ENCODE measurements at places on chromosomes 4 and X. TPM values are rescaled to one million over a fixed set of nuclear protein-coding genes. Genes with fewer than 3 reads are reported as not detected.

SYP gene
- not detected for polyA plus RNA-seq

P2RY8 gene
- 119 TPM for polyA plus RNA-seq

P2RY4 gene
- not detected for polyA plus RNA-seq

TEX11 gene
- not detected for polyA plus RNA-seq

TMPRSS11D gene
- not detected for polyA plus RNA-seq

RS1 gene
- not detected for polyA plus RNA-seq

DNA sequence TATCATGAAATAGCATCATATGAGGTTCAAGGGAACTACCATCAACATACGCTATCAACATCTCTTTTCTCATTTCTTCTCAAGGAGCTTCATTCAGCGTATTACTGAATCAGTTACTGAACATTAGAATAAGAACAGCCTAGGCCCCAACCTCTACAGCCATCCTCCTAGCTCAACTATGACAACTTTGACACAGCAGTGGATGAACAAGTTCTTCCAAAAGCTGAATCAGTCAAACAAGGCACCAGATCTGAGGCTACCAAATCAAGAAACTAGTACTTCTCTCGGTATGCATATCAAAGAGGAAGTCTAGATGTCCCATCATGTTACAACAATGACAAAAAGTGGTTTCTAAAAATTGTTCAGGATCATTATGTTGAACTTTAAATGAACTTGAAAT is 57.4 kb downstream of the GATB start:
- H3K36me3 ChIP-seq, result peaks cover 25% of the 10 kb centered on the region
- H3K4me1 ChIP-seq, result no peaks in the 10 kb centered on the region
- no peak overlapping the region for H3K27ac ChIP-seq
- H3K27me3 ChIP-seq, result no peaks in the 10 kb centered on the region
- no peak overlapping the region for H3K4me3 ChIP-seq
- DNase-seq, result no peak

- no peaks in the 10 kb centered on the region for H3K4me1 ChIP-seq
- no peaks in the 10 kb centered on the region for H3K36me3 ChIP-seq
- no peak for DNase-seq
- H3K27me3 ChIP-seq, result no peaks in the 10 kb centered on the region
Observed at GRCh38 chr4:155738548-155738947, 20.3 kb upstream of the GUCY1B1 start.

DNA sequence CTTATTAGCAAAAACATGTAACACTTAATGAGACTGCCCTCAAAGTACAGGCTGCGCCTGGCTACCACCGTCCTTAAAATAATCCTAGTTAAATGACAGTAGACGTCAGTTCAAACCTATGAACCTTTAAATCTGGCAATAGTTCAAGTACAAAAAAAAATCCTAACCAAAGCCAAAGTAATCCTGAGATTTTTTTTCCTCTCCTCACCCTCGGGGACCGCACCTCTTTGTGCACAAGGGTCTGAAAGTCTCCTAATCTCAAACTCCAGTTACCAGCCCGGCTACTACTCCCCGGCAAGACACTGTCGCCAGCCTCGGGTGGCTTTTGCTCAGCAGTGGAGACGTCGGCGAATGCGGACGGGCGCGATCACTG is 439 bp downstream of the SEC31A start:
- DNase-seq, result no peak
- peaks cover 6% of the 10 kb centered on the region for H3K36me3 ChIP-seq
- peaks cover 19% of the 10 kb centered on the region for H3K27me3 ChIP-seq
- peaks cover 35% of the 10 kb centered on the region for H3K4me1 ChIP-seq

DNA sequence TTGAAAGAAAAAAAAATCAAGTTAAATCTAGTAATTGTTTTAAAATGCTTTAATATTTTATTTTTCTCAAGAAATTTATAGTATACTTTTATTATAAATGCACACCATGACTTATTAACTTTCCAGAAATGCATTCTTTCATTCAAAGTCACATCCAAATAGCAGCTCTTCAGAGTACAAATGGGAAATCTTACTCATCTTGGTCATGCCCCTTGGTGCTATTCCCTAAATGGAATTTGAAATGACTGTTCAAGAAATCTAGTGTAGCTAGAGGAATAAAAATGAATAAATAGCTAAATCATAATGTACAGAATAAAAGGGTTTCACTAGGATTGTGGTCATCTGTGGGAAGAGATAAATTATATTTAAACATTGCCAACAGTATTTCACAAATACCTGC is 1139.7 kb downstream of the PCDH18 start:
- H3K27ac ChIP-seq, result no peak overlapping the region
- no peak for DNase-seq
- H3K36me3 ChIP-seq, result no peaks in the 10 kb centered on the region
- no peaks in the 10 kb centered on the region for H3K4me1 ChIP-seq

DNA sequence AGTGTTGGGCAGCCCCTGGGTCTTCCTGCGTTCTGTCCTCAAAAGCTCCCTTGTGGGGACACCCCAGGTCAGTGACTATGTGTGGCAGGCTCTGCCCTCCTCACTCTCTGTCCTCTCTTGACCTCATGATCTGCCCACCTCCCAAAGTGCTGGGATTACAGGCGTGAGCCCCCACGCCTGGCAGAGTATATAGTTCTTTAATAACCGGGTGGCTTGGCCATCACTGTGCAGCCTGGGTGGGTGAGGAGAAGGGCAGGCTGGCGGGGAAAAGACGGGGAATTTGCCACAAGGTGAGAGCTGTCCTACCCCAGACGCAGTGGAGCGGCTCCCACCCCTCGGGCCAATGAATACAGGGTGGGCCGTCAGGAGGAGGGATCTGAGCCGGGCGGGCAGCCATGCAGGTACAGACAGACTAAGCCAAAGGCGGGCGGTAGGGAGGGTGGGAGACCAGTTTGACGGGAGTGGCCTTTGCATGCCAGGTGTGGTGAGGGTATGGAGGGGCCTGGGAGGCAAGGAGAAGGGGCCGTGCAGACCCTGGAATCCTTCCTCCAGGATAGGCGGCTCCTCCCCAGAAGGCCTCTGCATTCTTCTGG is 2.5 kb downstream of the SH3BP2 start:
- peak overlapping the region; percentile 33 for H3K4me3 ChIP-seq
- DNase-seq, result no peak
- no peaks in the 10 kb centered on the region for H3K36me3 ChIP-seq
- no peak overlapping the region for H3K27ac ChIP-seq
- no peaks in the 10 kb centered on the region for H3K27me3 ChIP-seq
- peaks cover 36% of the 10 kb centered on the region for H3K4me1 ChIP-seq

GRCh38 chr4:113179996-113180395 is 130.5 kb downstream of the ANK2 start:
- no peak overlapping the region for H3K27ac ChIP-seq
- no peaks in the 10 kb centered on the region for H3K36me3 ChIP-seq
- H3K4me3 ChIP-seq, result no peak overlapping the region
- H3K27me3 ChIP-seq, result peaks cover 5% of the 10 kb centered on the region

GRCh38 chrX:7159149-7159861 is 11.4 kb upstream of the PUDP start:
- H3K27me3 ChIP-seq, result peaks cover 2% of the 10 kb centered on the region
- no peaks in the 10 kb centered on the region for H3K4me1 ChIP-seq

GRCh38 chr4:110540982-110541451 is 65.1 kb downstream of the ENPEP start:
- H3K27ac ChIP-seq, result no peak overlapping the region
- H3K4me1 ChIP-seq, result no peaks in the 10 kb centered on the region
- H3K4me3 ChIP-seq, result no peak overlapping the region
- peaks cover 7% of the 10 kb centered on the region for H3K27me3 ChIP-seq

- no peak overlapping the region for H3K4me3 ChIP-seq
- H3K4me1 ChIP-seq, result peaks cover 23% of the 10 kb centered on the region
- no peaks in the 10 kb centered on the region for H3K27me3 ChIP-seq
- peak; percentile 64 for DNase-seq
Observed at GRCh38 chrX:79270401-79270800, 96.7 kb downstream of the ITM2A start.

DNA sequence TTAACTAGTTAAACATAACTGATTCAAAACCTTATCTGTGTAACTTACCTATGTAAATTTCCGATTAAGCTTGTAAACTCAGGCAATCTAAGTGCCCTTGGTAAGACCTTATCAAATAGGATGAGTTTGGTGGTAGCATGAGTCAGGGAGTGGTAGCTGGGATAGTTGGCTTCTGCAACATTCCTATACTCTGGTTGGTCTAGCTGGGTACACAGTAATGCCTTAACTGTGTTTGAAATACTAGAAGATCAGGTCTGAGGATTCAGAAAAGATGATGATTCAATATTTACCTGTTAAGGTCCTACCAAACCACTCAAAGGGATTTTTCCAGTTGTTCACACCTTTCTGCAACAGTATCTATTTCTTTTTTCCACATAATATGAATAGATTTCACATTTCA is 5.3 kb downstream of the YIPF7 start:
- H3K27me3 ChIP-seq, result peaks cover 3% of the 10 kb centered on the region
- no peak for DNase-seq
- no peak overlapping the region for H3K27ac ChIP-seq
- no peaks in the 10 kb centered on the region for H3K4me1 ChIP-seq

DNA sequence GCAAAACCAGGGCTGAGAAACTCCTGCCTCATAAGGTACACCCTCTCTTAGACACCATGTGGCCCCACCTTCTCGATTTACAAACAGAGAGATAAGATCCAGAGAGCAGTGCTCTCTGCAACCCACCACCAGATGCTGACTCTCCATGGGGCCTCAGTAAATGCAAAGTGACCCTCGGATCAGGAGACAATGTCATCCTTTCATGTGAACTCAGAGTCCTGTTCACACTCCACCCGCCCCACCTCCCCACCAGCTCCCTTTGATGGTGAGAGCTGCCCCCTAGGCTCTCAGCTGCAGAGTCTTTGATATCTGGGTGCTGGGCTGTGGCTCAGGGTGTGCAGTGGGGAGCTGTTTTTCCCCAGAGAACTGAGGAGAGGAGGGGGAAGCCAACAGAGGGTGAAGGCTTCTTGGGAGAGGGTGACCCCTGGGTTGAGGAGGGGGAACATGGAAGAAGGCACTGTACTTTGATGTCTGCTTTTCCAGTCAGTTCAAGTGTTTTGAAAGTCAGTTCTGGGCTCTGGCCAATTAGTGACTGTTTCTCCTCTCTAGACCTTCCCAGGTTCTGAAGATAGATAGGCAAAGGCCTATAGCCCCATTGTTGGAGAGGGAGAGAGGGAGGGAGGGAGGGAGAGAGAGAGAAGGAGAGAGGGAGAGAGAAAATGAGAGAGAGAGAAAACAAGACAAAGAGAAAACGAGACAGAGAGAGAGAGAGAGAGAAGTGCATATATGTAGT is 88.2 kb downstream of the SCD5 start:
- no peak overlapping the region for H3K4me3 ChIP-seq
- H3K36me3 ChIP-seq, result no peaks in the 10 kb centered on the region
- no peak overlapping the region for H3K27ac ChIP-seq
- no peaks in the 10 kb centered on the region for H3K4me1 ChIP-seq
- H3K27me3 ChIP-seq, result no peaks in the 10 kb centered on the region

DNA sequence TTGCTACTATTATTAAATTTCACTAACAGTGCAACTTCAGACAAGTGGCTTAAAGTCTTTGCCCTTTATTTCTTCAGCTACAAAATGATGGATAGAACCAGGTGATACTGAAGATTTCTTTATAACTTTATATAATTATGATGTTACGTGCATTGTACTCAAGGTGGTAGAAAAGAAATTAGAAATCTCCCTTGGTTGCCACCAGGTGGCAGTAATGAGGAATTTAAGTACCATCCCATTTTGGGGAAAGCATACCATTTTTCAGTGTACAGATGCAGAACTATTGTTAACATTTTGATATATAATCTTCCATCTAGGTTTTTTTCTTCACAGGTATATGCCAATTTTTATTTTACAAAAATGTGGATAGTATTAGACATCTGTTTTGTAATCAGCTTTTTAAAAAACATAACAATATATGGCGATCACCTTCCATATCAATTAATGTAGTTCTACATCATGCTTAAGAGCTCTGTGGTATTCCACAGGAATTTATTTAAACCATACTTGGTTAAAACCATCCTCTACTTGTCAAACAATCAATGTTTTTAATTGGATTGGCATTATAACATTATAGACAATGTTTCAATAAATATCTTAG is 37.7 kb upstream of the RAB33B start:
- peak; percentile 47 for DNase-seq
- no peak overlapping the region for H3K27ac ChIP-seq
- H3K27me3 ChIP-seq, result peaks cover 4% of the 10 kb centered on the region
- no peak overlapping the region for H3K4me3 ChIP-seq

DNA sequence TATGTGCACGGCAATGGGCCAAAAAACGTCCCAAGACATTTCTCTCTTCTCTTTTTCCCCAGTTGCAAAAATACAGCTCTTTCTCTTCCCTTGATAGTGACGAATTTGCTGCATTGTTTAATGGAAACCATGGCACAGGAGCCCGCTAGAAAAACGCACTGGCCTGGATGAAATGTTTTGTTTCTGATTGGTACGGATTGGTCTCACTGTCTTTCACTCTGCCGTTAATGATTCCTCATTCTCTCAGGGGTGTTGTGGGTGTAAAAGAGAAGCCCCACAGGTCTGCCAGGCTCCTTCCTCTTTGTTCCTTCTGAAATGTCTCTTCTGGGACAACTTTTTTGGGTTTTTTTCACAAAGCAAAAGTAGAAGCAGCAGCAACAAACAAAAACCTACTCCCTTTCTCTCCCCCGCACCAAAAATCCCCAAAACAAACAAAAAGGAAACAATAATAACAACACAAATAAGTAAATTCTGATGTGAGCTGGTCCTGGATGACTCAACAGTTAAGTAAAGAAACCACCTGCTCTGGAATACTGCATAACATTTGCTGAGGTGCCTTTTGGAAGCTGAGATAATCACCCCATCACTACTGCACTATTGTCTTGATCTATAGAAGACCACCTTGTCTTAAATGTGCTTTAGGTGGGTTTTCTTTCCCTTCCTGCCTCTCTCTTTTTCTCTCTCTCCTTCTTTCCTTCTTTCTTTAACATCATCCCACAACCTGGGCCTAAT is 89.8 kb downstream of the PLAC1 start:
- no peak overlapping the region for H3K27ac ChIP-seq
- H3K4me1 ChIP-seq, result no peaks in the 10 kb centered on the region
- no peak overlapping the region for H3K4me3 ChIP-seq
- no peak for DNase-seq

GRCh38 chr4:54517781-54518444 is 139.8 kb upstream of the KIT start:
- H3K27me3 ChIP-seq, result no peaks in the 10 kb centered on the region
- H3K4me1 ChIP-seq, result no peaks in the 10 kb centered on the region

DNA sequence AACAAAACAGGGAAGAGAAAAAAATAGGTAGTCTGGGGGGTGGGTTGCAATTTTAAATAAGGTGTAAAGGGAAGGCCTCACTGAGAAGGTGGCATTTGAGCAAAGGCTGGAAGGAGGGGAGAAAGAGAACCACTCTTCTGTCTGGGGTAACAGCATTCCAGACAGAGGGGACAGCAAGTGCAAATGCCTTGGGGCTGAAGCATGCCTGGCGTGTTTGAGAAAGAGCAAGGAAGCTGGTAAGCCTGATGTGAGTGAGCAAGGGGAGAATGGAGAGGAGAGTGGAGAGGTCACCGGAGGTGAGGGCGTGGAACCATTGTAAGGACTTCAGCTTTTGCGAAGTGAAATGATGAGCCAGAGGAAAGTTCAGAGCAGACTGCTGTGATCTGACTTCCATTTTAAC is 19.7 kb upstream of the DOCK11 start:
- no peak overlapping the region for H3K27ac ChIP-seq
- H3K27me3 ChIP-seq, result peaks cover 3% of the 10 kb centered on the region
- no peaks in the 10 kb centered on the region for H3K36me3 ChIP-seq
- H3K4me1 ChIP-seq, result no peaks in the 10 kb centered on the region
- no peak overlapping the region for H3K4me3 ChIP-seq

Measured in immature natural killer cell (primary cell).